ENCODE measurements at places on chromosomes 16 and 17.

GRCh38 chr16:87203060-87203656 lies 114.0 kb downstream of the C16orf95 start:
- DNase-seq: no peak

DNA sequence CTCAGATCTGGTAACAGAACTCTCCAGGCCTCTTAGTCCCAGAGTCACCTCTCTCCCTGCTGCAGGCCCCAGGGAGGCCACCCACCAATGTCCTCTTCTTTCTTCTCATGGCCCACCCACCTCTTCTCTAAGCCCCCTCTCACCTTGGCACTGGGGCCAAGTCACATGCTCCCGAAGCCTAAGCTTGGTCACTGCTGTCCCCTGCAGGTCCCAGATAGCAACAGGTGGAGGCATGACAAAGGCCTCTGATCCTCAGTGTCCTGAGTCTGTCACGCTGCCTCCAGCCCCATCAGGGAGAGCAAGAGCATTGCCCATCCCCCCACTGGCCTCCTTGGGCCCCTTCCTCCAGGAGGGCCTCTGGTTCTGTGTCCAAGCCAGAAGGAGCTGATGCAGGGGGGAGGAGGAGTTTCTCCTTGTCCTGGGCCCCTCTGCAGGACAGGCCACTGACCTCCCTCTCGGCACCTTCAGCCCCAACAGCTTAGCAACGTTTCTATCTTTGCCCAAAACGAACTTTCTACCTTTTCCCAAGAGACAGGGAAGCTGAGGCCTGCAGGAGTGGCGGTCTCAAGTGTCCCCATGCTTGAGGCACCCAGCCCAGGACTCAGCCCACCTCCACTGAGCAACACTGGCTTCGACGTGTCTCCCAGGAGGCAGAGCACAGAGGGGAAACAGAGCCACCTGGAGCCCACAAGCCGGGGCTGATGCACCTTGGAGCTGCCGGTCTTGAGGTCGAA lies 8.6 kb downstream of the P2RX1 start:
- DNase-seq: no peak

DNA sequence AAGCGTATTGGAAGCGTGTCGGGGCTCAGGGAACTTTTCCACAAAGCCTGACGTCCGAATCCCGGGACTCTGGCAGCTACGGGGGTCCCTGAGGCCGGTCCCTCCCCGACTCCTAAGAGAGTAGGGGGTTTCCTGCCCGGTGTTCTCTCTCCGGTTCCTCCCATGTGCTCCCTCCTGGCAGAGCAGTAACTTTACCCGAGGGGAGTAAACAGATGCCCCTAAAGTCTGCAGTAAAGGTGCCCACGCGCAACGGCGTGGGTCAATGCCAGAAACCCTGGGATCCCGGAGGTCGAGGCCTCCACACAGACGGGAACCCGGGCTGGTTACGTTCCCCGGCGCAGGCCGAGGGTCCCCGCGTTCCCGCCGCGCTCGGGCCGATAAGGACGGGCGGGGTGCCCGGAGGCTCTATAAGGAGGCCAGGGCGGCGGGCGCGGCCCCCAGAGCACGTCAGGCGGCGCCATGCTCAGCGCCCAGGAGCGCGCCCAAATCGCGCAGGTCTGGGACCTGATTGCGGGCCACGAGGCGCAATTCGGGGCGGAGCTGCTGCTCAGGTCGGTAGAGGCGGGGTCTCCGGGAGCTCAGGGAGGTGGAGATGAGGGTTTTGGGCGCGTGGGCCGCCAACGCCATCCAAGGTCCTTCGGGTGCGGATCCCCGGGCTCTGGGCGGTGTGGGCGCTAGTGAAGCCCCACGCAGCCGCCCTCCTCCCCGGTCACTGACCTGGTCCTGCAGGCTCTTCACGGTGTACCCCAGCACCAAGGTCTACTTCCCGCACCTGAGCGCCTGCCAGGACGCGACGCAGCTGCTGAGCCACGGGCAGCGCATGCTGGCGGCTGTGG lies at the start of gene HBM:
Gene HBM, plus strand, starts transcription at position 440 of the 836 bp plus-strand sequence. Its CDS starts 20 bp downstream, at position 460.
- DNase-seq: no peak

- no peak for DNase-seq
These were observed 17.5 kb downstream of the NDUFAF8 start for GRCh38 chr17:81256616-81257015.
